ENCODE measurements at places on chromosomes 5 and 9. TPM values are rescaled to one million over a fixed set of nuclear protein-coding genes. Genes with fewer than 3 reads are reported as not detected.

TSLP gene
- total RNA-seq, result not detected

DNA sequence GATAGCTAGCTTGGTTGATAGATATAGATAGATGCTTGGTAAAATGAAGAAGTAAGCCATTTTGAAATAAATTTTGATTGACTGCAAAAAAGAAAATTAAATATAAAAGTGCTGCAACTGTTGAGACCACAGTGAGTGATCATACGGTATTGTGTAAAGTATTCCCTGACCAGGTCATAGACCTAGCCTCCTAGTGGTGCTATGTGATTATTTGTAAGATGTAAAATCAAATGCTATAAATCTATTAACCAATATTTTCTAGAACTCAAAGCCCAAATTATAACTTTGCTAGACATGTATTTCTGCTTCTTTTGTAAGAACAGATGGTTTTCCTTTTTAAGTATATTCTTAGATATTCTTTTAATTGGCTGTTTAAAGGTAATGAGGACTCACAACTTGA is 480.2 kb upstream of the PTPRD start:
- no peak for DNase-seq

- peak; percentile 93 for DNase-seq
These were observed 45.9 kb downstream of the PRRT1B start for GRCh38 chr9:131590907-131591844.

GRCh38 chr5:119356612-119357188 is 881 bp downstream of the TNFAIP8 start:
- DNase-seq, result peak; percentile 48

C9 gene
- total RNA-seq, result not detected

LRRC8A gene
- total RNA-seq, result 6.3 TPM

- peak; percentile 73 for DNase-seq
These were observed 513.1 kb downstream of the PDE4D start for GRCh38 chr5:59380350-59380951.

SPINK13 gene
- total RNA-seq, result not detected

DNA sequence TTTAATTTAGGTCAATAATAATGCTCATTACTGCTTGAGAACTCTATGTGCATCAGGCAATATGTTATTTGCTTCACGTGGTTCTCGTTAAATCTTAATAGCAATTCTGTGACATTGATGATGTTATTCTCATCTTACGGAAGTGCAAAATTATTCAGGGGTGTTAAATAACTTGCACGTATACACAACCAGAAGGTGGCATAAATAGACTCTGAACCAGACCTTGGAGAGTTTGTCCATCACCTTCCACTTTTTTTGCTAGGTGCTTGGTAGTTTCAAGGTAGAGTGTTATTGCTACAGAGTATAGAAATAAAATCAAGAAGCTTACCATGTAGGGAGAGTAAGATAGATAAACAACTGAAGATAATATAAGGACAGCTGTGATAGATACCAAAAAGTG is 23.6 kb upstream of the TNFAIP8 start:
- DNase-seq, result no peak

ANKRD55 gene
- not detected for total RNA-seq

DNAJB5 gene
- 2.7 TPM for total RNA-seq

- no peak for DNase-seq
These were observed 24.4 kb upstream of the SLC1A1 start for GRCh38 chr9:4465910-4466309.

GRCh38 chr9:26310294-26310693 is 582.3 kb downstream of the CAAP1 start:
- DNase-seq, result no peak

DNA sequence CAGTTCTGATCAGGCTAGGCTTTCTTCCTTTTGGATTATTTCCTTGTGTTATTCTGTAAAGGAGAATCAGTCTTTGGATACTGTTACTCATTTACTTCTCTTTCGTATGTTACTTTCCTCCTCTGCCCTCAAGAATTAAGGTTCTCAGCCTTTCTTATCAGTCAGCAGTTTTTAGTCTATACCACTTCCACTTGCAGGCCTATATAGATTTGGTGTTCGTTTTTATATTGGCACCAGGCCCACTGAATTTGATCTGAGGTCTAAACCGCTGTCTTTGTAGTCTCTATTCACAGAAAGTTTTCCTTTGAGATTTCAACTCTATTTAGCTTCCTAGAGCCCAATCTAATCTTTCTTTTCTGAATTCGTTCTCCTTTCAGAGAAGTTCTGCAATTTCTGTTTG is 62.8 kb downstream of the ERBIN start:
- no peak for DNase-seq

DNA sequence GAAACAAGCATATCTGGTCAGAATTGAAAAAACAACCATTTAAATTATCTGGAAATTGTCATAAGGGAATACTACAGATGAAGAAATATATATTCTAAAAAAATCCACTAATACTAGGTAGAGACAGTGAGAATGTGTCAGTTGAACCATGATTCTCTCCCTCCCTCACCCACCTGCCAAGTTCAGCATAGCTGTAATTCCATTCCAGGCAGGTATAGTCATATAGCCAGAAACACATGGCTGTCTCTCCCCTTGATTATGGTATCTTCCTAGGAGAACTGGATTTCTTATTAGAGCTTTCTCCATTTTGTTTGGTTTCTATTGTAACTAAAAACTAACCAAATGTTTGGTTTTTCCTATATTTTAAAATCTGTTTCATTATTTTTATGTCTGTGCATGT is 509.2 kb downstream of the CDH10 start:
- no peak for DNase-seq

DNA sequence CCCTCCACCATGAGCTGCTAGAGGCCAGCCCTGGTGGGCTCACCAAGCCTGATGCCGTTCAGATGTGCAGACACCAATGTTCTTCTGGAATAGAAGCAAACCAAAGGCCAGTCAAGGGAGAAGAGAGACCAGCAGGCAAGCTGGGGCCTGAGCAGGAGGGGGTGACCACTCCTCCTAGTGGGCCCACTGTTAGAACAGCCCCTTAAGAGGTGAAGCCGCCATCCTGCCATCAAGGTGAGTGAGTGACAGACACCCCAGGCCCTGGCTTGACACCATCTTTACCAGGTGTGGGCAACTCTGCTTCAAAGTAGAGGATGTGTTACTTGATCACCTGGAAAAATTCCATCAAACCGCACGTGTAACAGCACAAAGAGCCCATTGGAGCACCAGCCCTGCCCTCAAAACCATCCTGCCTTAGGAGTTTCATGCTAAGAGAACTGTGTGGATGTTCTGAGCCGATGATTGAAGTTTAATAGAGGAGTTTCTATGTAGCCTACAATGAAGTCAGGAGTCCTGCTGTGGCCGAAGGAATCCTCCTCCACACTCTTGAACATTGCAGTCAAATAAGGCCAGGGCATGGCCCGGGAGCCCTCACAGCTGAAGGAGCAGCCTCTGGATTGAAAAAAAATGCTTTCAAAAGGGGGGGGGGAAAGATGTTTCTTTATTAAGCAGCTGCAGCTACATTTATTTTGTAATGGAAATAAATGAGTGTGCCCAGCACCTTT is 20.8 kb downstream of the AMBP start:
- DNase-seq, result no peak

DNA sequence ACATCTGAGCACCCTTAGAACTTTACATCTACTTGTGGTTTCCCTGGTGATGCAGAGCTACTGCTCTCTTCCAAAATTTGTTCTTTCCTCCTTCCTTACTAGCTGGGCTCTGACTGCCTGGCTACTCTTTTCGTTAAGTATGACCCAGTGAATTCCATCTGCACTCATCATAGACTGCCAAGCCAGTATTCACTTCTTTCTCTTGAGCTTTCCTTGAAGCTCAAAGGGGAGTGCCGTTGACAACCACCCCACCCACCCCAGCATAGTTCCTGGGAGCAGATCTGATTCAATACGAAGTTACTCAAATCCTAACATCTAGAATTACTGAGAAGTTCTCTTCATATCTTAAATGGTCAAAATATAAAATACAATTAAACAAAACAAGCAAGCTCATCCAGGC is 190.5 kb downstream of the ADAMTS12 start:
- DNase-seq, result no peak

- DNase-seq, result no peak
These were observed at the start of gene RNF183 for GRCh38 chr9:113302792-113303418. Gene RNF183 (minus strand): TSS chr9:113303376. CDS start chr9:113298184, 5,192 bp downstream.

DNA sequence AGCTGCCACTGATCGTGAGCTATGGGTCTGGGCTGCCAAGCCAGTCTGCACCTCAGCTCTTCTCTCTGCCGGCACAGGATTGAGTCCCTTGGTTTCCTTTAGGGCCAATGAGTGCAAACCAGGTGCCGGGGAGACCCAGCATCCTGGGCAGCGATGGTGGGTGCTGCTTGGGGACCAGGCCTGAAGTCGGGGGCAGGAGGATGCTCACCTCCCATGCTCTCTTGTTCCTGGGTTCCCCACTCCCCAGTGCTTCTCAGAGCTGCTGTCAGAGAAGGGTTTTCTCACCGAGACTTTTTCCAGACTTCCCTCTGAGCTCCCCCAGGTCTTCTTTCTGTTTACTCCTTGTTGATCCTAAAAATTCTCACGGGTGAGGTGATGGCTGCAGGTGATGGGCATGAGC is 61.2 kb downstream of the IRX1 start:
- no peak for DNase-seq

- no peak for DNase-seq
These were observed 5.7 kb upstream of the AQP7 start for GRCh38 chr9:33408087-33408486.

HSPB3 gene
- not detected for total RNA-seq

DNA sequence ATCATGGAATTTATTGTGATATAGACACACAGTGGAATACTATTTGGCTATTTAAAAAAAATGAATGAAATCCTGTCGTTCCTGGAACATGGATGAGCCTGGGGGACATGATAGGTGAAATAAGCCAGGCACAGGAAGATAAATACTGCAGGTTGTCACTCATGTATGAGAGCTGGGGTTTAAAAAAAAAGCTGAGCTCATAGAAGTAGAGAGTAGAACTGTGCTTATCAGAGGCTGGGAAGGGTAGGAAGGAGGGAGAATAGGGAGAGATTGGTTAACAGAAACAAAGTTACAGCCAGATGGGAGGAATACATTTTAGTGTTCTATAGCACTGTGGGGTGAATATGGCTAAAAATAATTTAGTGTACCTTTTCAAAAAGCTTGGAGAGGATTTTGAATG is 200.6 kb upstream of the NR4A3 start:
- no peak for DNase-seq

TMEM38B gene
- total RNA-seq, result 164 TPM

DNA sequence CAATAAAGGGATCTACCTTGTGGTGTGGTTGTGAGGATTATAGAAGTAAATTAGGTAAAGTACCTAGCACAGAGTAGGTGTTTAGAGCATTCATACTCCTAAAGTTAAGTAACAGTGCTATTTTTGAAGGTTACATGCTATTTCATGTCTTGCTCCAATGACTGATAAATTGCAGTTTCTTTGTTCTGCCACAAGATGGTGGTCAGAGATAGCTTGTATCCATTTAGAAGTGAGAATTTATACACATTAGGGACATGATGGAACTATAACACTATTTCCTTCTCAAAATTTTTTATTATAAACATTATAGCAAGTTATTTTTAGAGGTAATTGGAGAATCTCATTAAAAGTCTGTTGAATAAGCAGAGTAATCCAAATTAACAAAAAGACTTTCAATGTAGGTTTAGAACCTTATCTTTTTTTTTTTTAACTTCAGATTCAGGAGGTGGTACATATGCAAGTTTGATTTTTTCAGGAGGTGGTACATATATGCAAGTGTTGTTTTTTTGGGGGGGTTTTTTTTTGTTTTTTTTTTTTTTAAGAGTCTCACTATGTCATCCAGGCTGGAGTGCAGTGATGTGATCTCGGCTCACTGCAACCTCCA is 17.1 kb downstream of the MTREX start:
- peak; percentile 69 for DNase-seq

DNA sequence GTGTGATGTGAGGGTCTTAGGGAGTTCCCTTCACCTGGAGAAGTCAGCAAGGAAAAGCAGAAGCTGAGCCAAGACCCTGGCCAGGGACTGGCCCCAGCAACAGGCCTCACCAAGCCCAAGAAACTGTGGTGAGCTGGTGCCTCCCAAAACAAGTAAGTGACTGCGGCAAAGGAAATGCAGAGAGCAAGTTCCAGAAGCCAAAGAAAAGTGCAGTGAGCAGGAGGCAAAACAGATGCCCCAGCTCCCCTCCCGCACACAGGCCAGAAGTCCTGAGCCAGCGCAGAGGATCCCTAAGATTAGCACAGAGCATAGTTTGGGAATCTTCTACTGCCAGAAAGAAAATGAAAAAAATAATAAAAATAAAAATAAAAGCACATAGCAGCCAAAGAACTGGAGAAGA is 13.2 kb downstream of the MED27 start:
- no peak for DNase-seq

CNTNAP3 gene
- total RNA-seq, result not detected

DNA sequence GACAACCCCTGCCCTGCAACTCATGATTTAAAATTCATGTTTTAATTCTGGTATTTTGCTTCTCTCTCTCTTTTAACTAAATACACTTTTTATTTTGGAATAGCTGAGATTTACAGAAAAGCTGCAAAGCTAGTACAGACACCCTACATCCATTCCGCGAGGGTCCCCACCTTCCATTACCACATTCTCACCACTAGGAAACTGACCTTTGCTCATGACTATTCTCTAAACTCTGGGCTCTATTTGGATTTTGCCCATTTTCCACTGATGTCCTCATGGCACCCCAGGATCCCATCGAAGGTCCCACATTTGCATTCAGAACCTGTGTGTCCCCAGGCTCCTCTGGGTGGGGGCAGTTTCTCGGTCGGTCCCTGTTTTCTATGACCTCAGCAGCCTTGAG is 11.5 kb downstream of the ERGIC1 start:
- no peak for DNase-seq

Measured in Karpas-422 (cell line).